Stimulated activated naive CD4-positive, alpha-beta T cell treated with Interleukin-2 at 50 U/mL for 16 hours (primary cell): ENCODE measurements at places on chromosomes 4 and X.

GRCh38 chrX:150365990-150366911 lies 3.1 kb downstream of the MAMLD1 start:
- DNase-seq: no peak

DNA sequence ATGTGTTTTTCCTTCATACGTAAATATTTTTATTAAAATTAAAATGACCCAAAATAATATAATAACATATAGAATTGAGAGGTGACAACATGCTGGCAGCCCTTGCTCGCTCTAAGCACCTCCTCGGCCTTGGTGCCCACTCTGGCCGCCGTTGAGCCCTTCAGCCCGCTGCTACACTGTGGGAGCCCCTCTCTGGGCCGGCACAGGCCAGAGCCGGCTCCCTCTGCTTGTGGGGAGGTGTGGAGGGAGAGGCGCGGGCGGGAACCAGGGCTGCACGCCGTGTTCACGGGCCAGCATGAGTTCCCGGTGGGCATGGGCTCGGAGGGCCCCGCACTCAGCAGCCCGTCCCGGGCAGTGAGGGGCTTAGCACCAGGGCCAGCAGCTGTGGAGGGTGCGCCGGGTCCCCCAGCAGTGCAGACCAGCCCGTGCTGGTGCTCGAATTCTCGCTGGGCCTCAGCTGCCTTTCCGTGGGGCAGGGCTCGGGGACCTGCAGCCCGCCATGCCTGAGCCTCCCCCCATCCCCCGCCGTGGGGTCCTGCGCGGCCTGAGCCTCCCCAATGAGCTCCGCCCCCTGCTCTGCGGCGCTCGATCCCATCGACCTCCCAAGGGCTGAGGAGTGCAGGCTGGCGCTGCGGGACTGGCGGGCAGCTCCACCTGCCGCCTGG lies 222.3 kb downstream of the PTTG2 start:
- DNase-seq: no peak

DNA sequence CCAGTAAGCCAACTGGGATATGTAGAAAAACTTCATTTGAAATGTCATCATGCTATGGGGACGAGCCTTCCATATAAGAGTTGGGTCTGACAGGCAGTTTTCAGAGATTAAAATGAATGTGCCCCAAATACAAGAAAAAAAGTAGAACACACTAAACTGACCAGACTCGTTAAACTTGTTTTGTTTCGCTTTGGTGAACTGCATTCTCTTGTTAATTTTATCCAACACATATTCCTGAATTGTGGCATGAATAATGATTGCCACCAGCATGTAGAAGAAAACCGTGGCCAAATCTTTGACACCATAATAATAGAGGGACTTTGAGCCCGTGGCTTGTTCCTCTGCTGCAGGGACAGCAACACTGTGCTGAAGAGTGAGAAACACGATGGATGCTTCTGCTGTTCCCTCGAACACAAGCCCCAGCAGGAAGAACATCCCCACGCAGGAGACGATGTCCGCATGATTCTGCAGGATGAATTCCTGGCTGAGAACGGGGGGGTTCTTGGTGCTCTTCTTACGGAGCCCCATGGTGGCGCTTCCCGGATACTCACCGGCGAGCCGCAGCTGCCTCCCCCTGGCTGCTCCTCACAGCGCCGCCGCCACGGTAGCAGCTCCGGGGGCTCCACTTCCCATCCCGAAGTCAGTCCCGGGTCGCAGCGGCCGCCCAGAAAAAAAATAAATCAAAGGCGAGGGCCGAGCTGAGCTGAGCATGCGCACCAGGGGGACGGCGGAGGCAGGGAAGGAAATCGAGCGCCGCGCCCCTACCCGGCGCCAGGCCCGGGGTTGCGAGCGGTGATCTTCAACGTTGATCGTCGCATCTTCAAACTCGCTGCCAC lies at the start of gene TRAM1L1:
TSS of gene TRAM1L1 (minus strand) at position 711 of the 836 bp plus-strand sequence. CDS start at position 528, 183 bp downstream.
- DNase-seq: no peak

GRCh38 chr4:1195109-1195671 lies 22.8 kb upstream of the SPON2 start:
- no peak for DNase-seq

DNA sequence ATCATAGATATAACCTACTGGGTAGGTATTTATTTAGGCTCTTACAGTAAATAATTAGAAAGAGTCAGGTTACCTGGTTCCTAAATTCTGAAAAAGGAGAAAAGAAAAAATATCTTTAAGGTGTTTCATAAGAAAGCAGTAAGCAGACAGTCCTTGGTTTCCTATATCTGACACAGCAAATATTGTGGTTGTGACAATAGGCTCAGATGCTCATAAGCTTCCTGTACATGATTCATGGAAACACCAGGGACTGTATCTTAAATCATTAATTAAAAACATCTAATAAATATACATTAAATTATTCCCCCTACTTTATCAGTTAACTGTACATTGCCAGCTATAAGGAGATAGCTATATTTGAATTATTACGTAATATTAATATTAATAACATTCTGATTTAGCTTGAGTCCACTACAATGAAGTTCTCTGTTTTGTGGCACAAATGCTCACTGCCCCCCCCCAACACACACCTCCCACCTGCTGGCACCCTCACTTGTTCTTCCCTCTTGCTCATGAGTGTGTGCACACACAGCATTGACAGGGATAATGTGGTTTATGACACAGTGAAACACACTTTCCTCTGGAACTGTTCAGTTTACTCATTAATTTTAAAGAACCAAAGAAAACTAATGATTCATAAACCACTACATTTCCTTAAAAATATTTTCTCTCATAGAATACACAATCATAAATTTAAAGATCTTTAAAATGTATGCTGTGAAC lies 187.4 kb downstream of the NR3C2 start:
- DNase-seq: no peak

DNA sequence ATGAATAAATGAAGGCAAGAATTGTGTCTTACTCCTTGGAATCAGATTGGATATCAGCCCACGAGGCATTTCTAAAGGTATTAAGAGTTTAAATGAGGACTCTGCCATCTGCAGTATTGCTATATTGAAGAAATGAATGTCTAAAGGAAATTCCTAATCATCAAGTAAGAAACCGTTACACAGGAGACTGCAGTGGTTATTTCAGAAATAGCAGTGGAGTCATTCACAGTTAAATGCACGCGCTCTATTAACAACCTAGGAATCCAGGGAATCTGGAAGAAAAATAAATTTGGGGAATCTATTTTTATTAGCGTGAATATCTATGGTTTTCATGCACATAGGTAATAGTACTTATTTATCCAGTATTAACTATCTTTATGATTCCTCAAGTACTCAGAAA lies 334.2 kb downstream of the TENM3 start:
- no peak for DNase-seq

GRCh38 chr4:14182148-14182547 lies 554.6 kb upstream of the BOD1L1 start:
- no peak for DNase-seq

DNA sequence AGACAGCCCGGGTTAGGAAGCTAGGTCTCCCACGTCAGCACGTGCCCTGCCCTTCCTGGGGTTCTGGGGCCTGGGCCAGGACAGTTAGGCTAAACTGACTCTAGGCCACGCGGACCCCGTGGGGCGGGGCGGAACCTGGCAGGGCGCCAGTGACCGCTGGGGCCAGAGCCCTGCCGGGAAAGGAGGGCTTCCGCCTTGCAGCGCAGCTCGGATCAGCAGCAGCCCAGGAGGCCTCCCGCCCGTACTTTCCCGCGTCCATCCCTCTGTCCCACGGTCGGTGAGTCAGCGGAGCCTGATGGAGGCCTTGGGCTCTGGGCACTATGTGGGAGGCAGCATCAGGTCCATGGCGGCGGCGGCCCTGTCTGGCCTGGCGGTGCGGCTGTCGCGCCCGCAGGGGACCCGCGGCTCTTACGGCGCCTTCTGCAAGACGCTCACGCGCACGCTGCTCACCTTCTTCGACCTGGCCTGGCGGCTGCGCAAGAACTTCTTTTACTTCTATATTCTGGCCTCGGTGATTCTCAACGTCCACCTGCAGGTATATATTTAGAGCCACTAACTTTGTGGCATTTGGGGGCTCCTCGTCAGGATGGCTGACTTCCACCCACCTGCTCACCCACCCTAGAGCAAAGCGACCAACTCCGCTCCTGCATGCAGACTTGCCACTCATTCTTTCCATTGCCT lies at the start of gene SMIM10:
TSS of gene SMIM10 (plus strand) at position 191 of the 681 bp plus-strand sequence. CDS start at position 296, 105 bp downstream.
- peak; percentile 9 for DNase-seq

GRCh38 chrX:84721416-84721815 lies 219.2 kb upstream of the HDX start:
- no peak for DNase-seq

DNA sequence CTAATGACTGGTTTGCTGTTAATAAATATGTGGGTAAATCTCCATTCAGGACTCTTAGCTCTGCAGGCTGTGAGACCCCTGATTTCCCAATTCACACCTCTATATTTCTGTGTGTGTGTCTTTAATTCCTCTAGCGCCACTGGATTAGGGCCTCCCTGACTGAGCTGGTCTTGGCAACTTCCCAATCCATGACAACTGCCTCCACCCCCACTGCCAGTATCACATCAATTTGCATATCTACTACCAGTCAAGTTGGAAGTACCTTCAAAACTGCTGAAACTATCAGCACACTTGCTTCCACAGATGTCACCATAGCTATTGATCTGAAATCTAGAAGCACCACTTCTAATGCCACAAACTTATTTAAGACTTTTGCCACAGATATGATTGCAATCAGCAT lies 27.6 kb downstream of the OPRPN start:
- DNase-seq: no peak

- DNase-seq: no peak
These were observed 93.0 kb upstream of the ARHGAP24 start for GRCh38 chr4:85381968-85382367.

- no peak for DNase-seq
These were observed 110.9 kb upstream of the ANK2 start for GRCh38 chr4:112938461-112939058.

DNA sequence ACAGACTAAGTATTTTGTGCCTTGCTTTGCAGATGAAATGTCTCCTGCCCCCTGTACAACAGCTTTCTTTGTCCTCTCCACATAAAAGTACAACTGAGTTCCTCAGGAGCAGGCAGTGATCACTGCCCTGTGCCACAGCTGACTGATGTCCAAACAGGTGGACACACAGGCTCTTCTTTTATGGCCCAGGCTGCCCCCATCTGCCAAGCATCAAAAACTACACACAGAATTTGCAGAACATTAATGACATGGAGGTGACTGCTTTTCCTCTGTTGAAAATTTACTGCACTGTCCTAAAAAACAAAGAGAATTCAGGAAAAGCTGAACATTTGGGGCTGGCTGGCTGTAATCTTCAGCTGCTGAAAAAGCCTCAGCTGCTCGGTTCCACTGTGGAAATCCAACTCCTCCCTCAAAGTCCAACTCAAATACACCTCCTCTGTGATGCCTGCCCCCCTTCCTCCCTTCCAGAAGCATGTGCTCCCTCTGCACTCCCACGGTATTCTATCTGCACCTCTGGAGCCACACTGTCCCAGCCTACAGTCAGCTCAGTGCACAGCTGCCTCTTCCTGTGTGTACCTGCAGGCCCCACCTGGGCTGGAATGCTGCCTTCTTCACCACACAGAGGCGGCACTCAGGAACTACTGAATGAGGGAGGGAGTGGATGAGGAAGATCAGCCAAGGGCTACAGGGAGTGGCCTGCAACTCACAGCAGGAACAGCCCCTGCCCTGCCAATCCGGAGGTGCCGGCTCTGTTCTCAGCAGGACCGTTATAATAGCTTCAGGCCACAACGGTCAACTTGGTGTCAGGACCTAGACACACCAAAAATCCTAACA lies 10.3 kb downstream of the AFAP1 start:
- no peak for DNase-seq

- DNase-seq: no peak
These were observed 450.5 kb downstream of the ARAP2 start for GRCh38 chr4:35793766-35794165.

DNA sequence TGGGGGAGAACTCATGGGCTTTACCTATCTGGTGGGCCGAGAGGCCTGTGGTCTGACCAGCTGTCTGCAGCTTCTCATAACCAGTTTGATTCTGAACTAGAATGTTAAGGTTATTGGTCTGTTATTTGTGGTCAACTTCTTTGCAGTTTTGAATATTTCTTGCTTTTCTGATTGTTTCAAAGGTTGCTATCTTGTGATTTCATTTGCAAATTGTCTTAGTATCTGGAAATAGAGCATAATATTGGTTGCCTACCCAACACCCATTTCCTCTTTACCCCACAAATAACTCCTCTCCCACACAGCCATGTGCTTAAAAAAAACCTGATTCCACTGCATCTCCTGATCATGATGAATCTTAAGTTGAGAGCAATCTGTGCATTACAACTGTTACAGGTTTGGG lies 39.1 kb upstream of the BMP2K start:
- no peak for DNase-seq

- no peak for DNase-seq
These were observed 7.0 kb downstream of the SFRP2 start for GRCh38 chr4:153781717-153782416.

DNA sequence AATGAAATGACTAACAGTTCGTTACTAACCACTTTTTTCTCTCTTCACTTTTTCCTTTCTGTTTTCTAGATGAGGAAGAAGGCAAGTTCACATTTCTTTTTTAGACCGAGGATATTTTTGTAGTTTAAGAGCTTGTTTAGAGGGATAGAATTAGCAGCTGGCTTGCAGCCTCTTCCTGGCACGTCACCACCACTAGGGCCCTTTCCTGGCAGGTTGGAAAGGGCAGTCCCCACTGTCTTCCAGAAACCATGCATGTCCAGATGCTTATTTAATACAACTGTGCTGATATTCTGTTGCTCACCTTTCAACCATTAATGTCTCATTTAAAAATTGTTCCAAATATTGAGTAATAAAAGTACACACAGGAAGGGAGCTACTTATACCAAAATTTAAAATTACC lies 209.5 kb upstream of the PACRGL start:
- DNase-seq: no peak

GRCh38 chr4:113616443-113616842 lies 145.1 kb downstream of the CAMK2D start:
- DNase-seq: no peak

DNA sequence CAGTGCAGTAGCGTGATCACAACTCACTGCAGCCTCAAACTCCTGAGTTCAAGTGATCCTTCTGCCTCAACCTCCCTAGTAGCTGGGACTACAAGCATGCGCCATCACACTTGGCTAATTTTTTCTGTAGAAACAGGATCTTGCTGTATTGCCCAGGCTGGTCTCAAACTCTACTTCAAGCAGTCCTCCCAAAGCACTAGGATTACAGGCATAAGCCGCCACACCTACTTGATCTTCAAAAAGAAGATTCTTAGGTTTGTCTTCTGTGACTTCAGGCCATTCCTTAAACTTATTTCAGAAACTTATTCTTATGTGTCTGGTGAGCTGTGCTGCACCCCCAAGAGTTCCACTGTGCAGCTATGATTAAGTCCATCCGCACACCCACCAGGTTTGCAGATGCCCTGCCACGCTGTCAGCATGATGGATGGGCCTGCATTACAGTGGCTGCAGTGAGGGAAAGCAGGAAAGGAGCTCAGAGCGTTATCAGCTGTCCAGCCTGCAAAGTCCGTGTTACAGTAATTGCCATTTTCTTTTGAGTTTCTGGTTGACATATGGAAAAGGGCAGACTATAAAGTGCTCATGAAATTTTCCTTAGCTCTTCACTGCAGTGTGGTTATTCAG lies 146.6 kb downstream of the AASDH start:
- DNase-seq: no peak

DNA sequence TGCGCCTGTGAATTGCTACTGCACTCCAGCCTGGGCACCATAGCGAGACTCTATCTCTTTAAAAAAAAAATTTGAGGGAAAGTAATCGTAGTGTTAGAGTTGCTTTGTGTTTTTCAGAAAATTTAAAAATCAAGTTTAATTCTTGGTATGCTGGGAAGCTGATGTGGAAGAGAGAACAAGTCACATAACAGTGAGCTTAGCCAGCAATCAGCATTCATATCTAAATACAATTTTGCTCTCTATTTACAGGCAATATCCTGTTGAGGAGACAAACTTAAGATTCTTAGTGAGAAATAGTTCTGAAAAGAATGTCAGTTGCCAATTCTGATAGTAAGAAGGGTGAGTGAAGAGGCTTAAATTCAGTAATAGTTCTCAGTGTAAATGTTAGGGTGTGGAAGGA lies 9.6 kb upstream of the NDUFC1 start:
- DNase-seq: no peak
